ENCODE measurements at places on chromosomes 12 and 14.
A peak's percentile ranks its signal among the peaks of the same experiment; 100 is the strongest.

DNA sequence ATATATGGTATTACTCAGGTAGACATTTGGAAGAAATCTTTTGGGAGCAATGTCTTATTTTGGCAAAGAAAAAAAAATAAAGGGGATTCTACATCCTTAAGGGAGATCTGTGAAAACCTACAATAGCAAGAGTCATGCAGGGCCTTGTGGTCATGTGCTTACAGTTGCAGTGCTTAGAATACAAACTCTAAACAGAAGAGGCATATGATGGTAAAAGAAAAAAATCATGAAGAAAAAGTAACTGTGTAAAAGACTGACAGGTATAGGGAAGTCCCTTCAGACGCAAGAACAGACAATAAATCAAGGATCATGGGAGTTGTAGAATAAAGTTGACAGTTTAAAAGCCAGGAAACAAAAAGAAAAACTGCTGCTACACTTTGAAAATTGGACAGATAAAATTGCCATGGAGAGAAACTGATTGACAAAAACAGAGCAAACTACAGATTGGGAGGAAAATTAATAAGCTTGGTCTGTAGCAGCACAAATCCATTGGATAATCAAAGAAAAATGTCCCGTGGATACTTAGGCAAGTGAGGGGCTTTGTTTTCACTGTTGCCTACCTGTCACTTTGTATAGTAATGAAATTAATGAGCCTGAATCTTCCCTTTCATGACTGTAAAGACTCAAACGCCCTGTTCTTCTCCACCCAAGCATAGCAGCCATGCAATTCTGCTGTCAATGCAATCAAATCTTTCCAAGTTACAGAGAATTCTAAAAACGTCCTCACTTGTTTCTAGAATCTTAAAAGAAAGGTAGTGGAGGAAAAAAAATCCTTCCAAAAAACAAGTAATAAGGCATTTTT is 402.0 kb downstream of the SYT1 start:
- no peak for DNase-seq

DNA sequence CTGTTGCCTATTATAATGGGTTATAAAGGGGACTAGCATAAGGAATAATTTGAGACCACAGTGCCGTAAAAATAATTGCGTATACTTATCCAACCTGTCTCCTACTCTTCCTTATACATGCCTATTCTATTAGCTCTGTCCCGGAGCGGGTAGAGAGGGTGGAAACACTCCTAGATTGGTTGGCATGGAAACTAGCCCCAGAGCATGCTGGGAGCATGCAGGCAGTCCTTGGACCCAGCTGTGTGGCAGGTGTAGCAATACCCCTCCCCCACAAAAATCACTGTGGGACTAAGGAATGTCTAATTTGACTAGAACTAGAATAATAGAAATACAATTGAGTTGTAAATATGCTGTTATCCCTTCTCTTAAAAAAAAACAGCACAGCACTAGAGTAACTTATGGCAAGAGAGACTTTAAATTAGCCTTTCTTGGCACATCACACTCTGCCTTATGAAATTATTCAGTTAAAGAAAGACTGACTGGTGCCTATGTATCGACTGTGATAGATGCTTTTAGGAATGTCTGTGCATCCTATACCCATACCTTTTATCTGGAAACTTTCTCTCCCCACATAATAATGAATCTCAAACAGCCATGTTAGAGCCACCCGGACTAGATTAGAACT is 244.0 kb upstream of the DAAM1 start:
- no peak for DNase-seq

GRCh38 chr12:121805171-121806008 is 1.6 kb downstream of the SETD1B start:
- DNase-seq = no peak

- DNase-seq = no peak
Measured at GRCh38 chr12:92771001-92771400, 68.2 kb downstream of the PLEKHG7 start.

GRCh38 chr14:54129850-54130640 is 173.4 kb upstream of the BMP4 start:
- DNase-seq = no peak

GRCh38 chr12:58766513-58766870 is 153.8 kb downstream of the LRIG3 start:
- DNase-seq = no peak

GRCh38 chr12:101671833-101672232 is 25.6 kb upstream of the CHPT1 start:
- DNase-seq = no peak

- DNase-seq = no peak
Measured at GRCh38 chr12:113416091-113416754, 6.0 kb upstream of the SDSL start.

GRCh38 chr14:89498878-89499277 is 81.8 kb upstream of the FOXN3 start:
- no peak for DNase-seq

DNA sequence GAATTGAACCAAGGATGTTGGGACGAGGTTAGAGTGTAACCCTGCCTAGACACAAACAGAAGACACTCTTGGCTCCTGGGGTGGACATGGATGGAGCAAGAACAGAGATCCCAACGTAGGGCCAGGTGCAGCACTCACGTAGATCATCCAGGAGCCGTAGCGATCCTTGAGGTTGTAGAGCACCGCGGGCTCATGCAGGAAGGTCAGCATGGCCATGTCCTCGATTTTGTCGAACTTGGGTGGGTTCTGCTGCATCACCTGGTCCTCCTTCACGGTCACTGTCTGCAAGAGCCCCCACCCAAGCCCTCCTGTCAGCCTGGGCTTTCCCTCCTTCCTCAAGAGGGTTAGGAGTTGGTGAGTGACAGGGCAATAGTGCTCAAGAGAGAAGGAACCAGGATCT is 2.5 kb downstream of the MYH7 start:
- DNase-seq = no peak

DNA sequence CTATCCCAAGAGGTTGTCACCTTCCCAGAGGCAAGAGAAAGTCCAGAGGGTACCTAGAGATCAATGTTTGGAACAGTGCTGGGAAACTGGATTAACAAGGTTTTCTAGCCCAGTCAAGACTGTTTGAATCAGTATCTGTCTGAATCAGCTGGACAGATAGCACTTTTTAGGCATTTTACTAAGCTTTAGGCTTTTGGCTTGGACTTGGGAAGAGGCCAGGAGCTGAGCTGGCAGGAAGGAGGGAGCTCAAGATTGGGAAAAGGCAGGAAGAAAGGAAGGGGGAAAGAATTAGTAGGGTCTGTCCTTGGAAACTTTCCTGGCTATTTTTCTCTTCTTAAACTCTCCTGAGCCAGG is 8.3 kb downstream of the IKZF4 start:
- no peak for DNase-seq

- no peak for DNase-seq
Measured at GRCh38 chr12:88035907-88036289, 6.7 kb upstream of the C12orf50 start.

DNA sequence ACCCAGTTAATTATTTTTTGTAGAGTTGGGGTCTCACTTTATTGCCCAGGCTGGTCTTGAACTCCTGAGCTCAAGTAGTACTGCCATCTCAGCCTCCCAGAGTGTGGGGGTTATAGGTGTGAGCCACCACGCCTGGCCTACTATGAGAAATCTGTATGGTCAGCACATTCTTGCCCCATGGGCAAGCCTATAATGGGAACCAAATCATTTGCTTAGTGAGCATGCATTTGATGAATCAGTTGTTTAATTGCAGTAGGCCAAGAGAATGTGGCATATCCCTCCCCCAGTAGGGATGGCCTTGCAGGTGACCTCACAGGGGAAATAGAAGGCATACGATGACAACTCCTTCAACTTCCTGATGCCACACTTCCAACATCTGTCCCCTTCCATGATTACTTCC is 122.7 kb downstream of the DIP2B start:
- DNase-seq = no peak

DNA sequence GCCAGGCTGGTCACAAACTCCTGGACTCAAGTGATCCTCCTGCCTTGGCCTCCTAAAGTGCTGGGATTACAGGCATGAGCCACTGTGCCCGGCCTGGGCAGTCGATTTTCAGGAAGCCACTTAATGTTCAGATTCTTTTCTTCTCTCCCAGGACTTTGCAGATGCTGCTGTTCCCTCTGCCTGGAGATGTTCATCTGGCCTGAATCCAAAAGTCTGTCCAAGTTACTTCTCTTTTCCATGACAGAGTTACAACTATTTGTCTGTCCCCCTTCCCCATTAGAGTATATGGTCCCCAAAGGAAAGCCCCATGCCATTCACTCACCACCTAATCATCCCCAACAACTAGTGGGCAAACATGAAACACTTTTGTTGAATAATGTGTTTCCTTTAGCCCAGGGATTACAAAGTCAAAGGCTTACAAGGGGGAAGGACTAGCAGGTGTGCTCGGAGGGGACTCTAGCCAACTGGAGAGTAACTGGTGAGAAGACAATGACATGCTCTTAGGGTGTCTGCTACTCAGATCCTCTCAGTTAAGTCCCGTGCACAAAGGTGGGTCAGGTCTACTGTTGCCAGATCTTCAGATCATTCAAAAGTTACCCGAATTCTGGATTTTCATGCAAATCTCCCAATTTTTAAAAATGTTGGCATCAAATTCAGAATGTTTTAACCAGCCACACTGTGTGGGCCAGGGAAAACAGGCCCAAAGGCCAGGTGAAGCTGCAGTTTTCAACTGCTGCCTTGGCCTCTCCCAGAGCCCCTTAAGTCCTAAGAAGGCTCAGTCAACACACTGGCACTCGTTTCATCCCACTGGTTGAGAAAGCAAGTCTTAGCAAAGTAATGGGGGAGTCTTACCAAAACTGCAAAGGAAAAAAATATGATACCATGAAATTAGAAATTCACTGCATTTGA is 29.6 kb downstream of the NUDT4 start:
- DNase-seq = no peak

DNA sequence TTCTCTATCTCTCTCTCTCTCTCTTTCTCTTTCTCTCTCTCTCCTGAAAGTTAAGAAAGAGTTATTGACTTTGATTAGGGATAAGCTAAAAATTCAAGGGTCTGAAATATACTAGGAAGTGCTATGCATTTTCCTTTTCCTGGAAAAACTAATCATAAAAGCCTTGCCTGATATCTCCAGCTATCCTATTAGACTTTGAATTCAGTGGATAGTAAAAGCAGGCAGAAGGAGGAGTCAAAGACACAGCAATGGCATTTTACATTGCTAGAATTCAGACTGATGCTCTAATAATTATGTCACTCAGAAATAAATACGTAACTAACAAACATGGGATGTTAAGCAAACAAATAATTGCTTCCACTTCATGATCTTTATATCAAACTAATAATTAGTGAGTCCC is 272.0 kb downstream of the SSPN start:
- no peak for DNase-seq

DNA sequence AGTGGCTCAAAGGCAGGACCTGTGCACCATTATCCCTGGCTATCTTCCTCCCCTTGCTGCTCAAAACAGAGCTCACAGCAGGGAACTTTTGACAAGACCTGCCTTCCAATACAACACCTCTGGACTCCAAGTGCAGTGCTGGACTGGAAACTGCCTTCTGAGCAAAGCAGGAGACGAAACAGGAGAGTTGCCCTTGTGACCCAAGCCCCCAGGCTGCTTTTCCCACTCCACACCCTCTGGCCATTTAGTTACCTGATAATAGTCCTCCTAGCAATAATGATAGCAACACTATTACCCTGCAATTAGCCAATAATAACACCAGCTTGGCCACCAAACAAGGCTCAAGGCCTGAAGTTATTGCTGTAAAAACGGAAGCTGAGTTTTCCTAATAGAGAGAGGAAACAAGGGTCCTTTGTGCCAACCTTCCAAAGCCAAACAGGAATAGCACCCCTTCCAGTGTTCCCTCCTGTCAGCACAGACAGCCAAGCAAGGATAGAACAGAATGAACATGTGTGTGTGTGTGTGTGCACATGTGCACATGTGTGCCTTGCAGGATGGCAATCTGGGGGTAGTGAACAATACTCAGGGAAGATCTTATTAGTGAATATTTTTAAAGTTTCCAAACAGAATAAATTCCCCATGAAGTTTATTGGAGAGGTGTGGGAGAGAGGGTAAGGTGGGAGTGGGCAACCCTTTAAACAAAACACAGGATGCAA is 9.2 kb upstream of the KRT73 start:
- DNase-seq = no peak

- DNase-seq = no peak
Measured at GRCh38 chr14:24809135-24809534, 175.1 kb upstream of the GZMB start.

- DNase-seq = peak; percentile 81
Measured at GRCh38 chr14:72516936-72517700, 376.8 kb downstream of the DPF3 start.

- peak; percentile 8 for DNase-seq
Measured at GRCh38 chr12:63802012-63802608, 22.4 kb downstream of the RXYLT1 start.

DNA sequence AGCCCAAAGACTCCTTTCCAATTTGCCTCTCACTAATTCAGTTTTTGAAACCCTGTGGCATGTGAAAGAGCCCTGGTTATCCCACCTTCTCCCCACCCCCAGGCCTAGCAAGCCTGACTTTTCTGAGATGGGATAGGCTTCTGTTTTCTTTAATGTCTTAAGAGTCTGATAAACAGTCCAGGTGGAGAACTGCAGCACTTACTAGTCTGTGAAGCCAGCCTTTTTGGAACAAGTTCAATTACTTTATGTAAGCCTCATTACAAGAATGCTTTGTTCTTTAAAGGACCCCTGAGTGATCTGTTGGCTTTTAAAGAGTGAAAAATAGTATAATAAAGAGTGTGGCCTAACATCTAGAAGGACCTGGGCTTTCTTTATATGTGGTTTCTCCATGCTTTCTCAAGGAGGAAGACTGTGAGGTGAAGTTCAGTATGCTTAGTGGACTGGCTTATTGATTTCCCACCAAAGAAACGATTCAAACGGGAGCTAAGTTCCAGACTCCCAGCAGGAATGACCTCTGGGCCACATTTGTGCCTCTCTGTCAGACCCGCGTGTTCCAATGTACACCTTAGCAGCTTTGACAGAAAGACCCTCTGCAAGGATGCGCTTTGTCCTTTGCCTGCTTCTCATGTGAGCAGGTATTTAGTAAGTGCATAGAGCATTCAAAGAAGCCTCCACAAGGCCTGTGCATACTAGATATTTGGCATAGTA is 129.5 kb downstream of the DAAM1 start:
- no peak for DNase-seq

DNA sequence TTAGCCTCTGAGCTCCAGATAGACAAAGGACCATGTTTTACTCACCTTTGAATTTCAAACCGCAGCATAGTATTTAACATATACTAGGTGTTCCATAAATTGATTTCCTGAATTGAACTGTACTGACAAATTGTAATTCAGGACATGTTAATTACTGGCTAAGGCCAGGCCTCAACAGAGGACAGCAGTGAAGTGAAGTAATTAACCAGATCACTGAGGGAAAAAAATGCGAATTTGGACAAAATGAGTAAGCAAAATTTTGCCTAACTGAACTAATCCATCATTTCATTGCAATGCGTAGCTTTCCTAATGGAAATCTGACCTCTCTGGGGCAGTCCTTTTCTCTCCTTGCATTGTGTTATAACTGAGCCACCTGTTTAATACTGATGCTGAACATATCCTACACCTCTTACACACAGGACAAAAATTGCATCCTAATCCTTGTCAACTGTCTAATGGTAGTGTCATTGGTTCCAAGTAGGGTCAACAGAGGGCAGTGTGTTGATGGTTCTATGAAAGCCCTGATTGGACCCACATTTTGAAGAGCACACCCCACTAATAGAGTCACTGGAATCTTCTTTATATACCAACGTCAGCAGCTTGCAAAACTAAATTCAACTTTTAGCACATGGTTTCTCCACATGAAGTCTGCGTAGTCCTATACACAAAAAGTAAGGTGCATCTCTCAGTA is 148.4 kb downstream of the SLC25A21 start:
- DNase-seq = no peak
